IPS DF 6.9 (cell line): ENCODE measurements at places on chromosomes 2 and 18.

DNA sequence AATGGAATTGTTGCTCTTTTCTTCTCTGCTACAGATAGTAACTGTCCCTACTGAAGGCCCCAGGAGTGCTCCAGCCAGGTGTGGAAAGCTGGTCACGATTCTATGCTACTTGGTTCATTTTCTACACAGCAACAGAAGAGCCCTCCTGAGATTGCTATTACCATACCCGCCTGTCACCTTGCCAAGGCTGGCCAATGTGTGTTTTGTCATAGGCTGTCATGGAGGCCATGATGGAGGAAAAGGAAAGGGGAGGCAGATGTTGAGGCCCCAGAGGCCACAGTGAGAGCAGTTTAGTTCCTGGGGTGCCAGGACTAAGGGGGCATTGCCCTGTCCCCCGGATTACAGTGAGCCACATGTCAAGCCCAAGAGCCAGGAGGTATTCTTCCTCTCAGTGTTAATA is 952 bp downstream of the ELMOD3 start:
- DNase-seq: no peak

GRCh38 chr2:10879624-10880585 is 31.8 kb upstream of the KCNF1 start:
- no peak for DNase-seq

- DNase-seq: no peak
Measured at GRCh38 chr2:239379641-239380170, 21.1 kb downstream of the HDAC4 start.

DNA sequence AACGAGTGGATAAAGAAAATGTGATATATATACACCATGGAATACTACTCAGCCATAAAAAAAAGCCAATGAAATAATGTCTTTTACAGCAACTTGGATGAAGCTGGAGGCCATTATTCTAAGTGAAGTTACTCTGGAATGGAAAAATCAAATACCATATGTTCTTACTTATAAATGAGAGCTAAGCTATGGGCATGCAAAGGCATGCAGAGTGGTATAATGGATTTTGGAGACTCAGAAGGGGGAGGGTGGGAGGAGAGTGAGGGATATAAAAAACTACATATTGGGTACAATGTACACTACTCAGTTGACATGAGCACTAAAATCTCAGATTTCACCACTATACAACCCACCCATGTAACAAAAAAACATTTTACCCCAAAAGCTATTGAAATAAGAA is 1.7 kb upstream of the MSGN1 start:
- no peak for DNase-seq

- no peak for DNase-seq
Measured at GRCh38 chr18:69943021-69943420, 4.7 kb downstream of the CD226 start.

DNA sequence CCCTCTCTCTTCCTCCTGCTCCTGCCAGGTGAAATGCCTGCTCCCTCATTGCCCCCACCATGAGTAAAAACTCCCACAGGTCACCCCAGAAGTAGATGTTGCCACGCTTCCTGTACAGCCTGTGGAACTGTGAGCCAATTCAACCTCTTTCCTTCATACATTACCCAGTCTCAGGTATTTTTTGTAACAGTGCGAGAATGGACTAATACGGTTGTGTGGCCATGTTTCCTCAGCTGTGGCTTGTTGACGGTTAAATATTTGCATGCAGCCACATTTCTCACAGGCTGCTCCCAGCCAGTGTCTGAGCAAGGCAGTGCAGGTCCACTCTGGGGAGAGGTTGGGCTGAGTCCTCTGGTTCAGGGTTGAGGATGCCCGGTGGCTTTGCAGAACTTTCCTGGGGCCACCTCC is 27.8 kb upstream of the COPS8 start:
- DNase-seq: no peak

DNA sequence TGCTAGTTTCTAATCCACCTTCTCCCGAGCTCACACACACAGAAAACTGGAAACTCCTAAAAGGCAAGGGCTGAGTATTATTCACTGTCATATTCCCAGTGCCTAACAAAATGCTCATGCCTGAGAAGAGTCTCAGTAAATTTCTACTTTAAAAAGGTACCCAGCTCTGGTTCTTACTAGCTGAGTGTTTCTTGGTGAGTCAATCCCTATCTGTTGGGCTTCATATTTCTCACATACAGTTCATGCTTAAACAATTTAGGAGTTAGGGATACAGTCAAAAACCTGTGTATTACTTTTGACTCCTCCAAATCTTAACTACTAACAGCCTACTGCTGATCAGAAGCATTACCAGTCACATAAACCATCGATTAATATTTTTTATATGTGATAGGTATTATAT is 204.9 kb downstream of the EN1 start:
- no peak for DNase-seq

- DNase-seq: no peak
Measured at GRCh38 chr2:5700551-5700950, 8.4 kb downstream of the SOX11 start.

DNA sequence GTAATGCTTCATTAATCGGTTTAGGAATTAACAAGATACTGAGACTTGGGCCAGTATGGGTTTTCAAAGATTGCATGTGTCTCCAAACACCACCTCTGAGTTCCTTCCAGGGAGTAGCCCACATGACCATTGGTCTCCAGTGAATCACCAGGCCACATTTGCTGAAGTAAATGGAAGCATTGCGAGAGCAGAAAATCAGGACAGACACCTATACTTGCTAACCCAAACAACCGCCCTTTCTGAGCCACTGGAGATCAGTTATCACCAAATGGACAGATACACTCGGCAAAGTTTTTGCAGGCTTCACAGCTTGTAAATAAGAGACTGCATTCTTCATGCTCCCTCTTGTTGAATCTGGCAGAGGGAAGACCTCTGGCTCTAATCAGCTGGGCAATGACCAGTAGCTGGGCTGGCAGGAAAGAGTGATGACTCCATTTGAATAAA is 40.9 kb downstream of the GATA6 start:
- no peak for DNase-seq

DNA sequence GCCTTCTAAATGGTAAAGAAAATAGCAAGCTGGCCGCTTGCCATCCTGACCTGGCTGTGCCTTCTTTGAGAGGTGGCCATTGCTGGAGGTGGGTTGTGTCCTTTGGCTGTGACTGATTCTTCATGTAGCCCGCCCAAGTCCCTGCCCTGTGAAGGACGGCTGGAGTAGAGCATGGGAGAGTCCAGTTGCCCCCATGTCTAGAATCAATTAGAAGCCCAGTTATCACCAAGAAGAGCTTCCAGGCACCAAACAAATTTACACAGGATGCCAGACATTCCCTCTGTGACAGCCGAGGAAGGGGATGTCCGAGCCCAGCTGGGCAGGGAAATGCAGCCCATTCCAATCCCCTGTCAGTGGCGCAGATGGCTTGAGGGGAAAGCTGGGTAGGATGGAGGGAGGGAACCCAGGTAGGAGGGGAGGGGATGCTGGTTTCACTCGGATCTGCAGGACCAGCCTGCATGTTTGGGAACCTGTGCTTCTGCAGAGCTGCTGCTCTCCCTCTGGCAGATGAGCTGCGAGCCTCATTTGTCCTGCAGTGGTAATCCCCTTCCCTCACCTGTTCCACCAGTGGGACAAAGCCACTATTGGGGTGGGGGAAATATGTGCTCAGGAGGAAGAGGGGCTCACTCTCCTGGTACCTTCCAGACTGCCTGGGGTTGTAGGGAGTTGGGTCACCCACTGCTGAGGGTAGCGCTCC is 25.7 kb upstream of the ASB18 start:
- DNase-seq: no peak

DNA sequence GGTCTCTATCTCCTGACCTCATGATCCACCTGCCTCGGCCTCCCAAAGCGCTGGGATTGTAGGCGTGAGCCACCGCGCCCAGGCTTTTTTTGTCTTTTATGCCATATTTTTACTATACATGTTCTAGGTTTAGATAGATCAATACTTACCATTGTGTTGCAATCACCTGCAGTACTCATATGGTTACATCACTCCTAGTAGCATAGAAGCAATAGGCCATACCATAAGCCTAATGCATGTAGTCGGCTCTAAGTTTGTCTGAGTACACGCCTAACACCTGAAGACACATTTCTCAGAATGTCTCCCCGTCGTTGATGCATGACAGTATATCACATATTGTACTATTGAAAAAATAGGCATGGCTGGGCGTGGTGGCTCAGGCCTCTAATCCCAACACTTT is 27.1 kb upstream of the TGIF1 start:
- no peak for DNase-seq

DNA sequence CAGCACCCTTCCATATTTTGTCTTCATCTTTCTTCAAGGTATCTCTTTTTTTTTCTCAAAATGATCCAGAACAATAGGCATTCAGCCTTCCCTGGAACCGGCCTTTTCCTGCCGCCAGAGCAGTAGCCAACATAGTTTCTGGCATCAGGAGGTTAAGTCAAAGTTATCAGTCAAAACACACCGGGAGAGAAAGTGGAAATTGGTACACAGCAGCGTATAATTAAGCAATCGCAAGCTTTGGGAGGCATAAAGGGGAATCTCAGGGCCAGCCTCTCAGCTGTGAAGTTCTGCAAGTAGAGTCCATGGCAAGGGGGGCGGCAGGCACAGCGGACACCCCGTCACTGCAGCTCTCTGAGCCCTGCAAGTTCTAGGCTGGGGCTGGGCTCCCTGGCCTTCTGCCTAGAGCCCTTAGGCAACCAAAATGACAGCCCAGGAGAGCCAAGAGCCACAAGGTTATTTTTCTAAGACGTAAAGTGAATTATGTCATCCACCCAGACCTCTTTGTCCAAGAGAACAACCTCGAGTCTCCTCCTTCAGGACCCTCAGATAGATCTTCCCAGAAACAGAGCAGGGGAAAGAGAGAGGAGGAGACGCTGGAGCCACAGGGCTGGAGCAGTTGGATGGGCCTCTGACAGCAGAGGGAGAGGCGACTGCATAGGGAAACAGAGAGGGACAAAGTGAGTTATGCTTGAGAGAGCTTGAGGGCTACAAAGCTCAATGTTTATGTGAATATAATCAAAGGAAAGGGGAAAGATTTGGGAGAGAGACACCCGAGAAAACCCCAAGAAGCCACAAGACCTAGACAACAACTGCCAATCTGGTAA is 114.7 kb downstream of the BCL2L11 start:
- no peak for DNase-seq

DNA sequence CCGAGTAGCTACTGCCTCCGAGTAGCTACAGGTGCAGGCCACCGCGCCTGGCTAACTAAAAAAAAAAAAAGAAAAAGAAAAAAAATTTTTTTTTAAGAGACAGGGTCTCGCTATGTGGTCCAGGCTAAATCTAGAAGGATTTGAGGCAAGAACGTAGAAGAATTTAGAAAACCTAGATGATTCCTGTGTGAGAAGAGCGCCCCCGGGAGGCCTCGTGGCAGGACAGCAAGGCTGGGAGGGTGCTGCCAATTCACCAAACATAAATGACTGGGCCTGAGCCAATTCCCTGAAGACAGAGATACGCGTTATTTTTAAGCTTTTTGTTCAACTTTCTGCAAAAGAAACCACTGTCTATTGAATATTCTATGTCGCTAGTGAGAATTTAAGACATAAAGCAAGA is 90.1 kb upstream of the TGFA start:
- DNase-seq: no peak

GRCh38 chr2:220704081-220704480 is 868.0 kb downstream of the EPHA4 start:
- no peak for DNase-seq

GRCh38 chr2:203201426-203201825 is 37.4 kb upstream of the CYP20A1 start:
- DNase-seq: no peak

- DNase-seq: no peak
Measured at GRCh38 chr18:28175150-28175929, 1.6 kb downstream of the CDH2 start.

DNA sequence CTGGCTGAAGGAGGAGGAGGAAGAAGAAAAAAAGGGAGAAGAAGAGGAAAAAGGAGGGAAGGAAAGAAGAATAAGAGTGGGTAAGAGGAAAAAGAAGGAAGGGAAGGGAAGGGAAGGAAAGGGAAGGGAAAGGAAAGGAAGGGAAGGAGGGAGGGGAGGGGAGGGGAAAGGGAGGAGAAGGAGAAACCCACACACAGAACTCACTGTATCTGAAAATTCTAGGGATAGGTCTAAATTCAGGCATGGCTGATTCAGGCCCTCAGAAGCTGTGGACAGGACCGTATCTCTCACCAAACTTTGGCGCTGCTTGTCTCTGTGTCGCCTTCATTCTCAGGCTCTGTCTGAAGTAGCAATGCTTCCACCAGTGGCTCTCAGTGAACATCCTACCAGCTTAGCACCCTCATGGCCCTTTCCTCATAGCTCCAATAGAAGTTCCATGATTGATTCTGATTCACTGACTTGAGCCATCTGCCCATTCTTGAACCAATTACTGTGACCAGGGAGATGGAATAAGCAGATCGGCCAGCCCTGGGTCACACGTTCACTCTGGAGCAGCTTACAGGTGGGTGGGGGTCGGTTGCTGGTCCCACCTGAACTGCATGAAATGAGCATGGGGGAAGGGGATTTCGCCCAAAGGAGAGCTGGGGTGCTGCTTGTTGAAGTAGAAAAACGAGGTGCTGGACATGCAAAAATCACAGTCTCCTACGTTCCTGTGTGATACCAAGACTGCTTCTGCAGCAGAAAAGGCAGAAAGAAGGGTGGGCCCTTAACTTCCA is 59.7 kb downstream of the TTC32 start:
- no peak for DNase-seq

GRCh38 chr2:105593221-105593967 is 151.3 kb upstream of the NCK2 start:
- no peak for DNase-seq

DNA sequence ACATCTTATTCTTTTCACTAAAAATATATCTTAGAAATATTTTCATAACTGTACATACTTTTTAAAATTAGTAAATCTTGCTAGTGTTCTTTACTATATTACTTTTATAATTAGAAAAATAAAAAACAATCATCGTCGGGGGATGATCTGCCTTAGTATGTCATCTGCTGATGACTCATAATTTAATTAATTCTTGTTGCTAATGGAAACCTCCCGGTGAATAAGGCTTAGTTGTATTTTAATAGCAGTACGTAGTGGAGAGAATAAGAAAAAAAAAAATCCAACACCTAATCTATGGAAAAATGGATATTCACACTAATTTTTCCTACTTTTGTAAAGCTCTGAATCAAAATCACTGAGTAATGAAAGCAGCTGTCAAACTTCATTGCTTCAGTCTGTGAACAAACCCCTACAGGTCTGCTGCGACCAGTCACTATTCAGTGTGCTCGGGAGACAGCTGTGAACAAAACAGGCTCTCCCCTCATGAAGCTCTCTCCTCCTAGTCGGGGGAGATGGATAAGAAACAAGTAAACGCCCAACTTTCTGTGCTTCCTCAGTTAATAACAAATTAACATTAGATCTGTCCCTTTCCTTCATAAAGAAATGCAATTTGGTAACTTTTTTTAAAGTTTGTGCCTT is 97.4 kb upstream of the UPP2 start:
- DNase-seq: no peak

GRCh38 chr2:240566203-240567136 is 1.8 kb upstream of the RNPEPL1 start:
- DNase-seq: no peak

- no peak for DNase-seq
Measured at GRCh38 chr2:147758821-147759220, 86.0 kb upstream of the ACVR2A start.
